Activated naive CD4-positive, alpha-beta T cell treated with anti-CD3 and anti-CD28 coated beads, Interleukin-2, amount 10 ng/mL, durations not matched to agents 5 hours and 36 hours (primary cell): ENCODE measurements at places on chromosomes 5 and 9. TPM values are rescaled to one million over a fixed set of nuclear protein-coding genes. Genes with fewer than 3 reads are reported as not detected.

FOXI1 gene
- not detected for total RNA-seq

PCDHB8 gene
- not detected for total RNA-seq

EIF4E1B gene
- not detected for total RNA-seq

FOXD4L5 gene
- total RNA-seq, result 0.18 TPM

NHP2 gene
- total RNA-seq, result 122 TPM

FBXL7 gene
- not detected for total RNA-seq

FGD3 gene
- 155 TPM for total RNA-seq

FOXD4L4 gene
- 0.15 TPM for total RNA-seq

BAAT gene
- total RNA-seq, result not detected

SNCB gene
- total RNA-seq, result not detected

F2R gene
- 4.8 TPM for total RNA-seq

ANKDD1B gene
- not detected for total RNA-seq

PPP3R2 gene
- total RNA-seq, result not detected

TRIM7 gene
- total RNA-seq, result 0.48 TPM

ORM2 gene
- not detected for total RNA-seq

FOXD1 gene
- total RNA-seq, result not detected

MEGF10 gene
- not detected for total RNA-seq
